ENCODE measurements at places on chromosomes 5 and 9.
A peak's percentile ranks its signal among the peaks of the same experiment; 100 is the strongest.

GRCh38 chr9:82208741-82209450 lies 220.3 kb downstream of the SPATA31D1 start:
- no peak for DNase-seq

DNA sequence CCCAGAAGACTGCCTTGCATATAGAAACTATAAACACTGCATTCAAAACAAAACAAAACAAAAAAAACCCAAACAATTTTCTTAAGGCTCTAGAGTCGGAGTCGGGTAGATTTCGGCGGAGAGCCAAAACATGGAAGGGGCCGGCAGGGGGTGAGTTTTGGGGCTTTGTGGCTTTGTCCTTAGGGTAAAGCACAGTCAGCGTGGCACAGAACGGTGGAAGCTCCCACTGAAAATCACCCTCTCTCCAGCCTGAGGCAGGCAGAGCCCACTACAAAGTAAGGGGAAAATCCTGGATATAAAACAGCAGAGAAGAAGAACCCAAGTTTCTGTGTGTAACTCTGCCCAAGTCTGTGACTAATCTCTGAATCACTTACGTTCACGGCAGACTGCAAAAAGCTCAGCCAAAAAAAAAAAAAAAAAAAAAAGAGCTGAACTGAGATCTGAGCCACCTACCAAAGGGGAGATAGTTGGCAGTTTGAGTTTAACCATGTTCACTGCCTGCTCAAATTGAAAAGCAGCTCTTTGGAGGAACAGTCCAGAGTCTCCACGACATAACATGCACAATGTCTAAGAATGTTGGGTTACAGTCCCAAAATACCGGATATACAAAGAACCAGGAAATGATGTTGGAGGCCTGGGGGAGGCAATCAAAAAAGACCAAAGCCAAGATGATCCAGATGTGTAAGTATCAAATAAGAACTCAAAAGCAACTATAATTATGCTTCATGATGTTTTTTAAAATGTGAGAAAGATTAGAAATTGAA lies 26.6 kb upstream of the OR2K2 start:
- DNase-seq = no peak

- peak; percentile 63 for DNase-seq
These were observed 2.2 kb upstream of the DNAJB5 start for GRCh38 chr9:34987160-34987901.

DNA sequence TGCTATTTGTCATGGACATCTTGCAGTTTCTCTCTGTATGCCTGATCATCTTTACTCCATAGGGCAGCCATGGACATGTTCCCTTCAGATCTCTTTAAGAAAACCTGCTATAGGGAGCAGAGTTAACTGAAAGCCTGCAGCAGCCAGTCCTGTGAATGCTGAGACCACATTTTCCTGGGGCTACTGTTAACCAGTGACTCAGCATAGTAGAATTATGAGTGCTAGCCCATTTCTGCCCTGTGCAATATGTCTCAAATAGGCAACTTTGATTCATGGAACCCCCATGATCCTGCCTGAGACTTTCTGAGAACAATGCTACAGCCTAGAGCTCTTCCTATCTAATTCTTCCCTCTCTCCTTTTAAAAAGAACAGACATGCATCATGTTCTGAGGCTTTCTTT lies 624.2 kb downstream of the CHSY3 start:
- DNase-seq = no peak

GRCh38 chr5:107876261-107876660 lies 205.5 kb upstream of the EFNA5 start:
- no peak for DNase-seq

GRCh38 chr9:93612052-93612795 lies 35.8 kb downstream of the PHF2 start:
- no peak for DNase-seq

DNA sequence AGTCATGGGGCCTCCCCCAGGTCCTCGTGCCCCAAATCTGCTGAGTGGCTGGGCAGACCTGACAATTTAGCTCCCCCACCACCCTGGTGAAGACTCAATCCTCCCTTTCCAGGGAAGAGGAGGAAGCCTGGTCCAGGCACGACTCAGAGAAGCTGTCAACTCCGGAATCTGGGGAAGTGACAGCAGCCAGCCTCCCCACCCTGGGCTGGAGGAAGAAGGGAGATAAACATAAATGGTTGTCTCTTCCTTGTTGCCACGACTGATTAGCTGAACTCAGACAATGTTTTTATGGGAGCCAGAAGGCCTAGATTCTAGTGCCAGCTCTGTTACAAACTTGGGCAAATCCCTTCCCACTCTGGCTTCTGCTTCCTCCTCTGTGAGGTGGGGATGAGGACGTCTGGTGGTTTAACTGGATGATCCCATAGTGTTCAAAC lies 15.4 kb downstream of the CCDC69 start:
- no peak for DNase-seq

GRCh38 chr9:117205806-117206205 lies 209.1 kb downstream of the ASTN2 start:
- DNase-seq = no peak

GRCh38 chr5:160923936-160924710 lies 72.1 kb upstream of the ATP10B start:
- DNase-seq = peak; percentile 61

DNA sequence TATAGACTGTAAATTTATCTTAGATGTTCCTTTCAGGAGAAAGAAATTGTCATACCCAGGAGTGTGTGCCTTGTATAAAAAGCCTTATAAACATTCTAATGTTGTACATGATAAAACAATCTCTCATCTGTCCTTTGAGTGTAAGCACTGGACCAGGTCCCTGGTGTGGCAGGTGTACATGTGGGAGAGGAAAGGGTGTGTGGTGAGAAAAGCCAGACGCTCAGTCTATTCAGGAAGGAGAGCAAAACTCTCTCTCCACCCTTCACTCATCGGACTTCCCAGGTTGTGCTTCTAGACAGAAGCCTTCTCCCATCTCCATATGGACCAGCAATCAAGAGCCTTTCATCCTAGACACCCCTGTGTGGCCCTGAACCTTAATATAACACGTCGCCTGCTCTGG lies 154.2 kb downstream of the ESM1 start:
- no peak for DNase-seq

DNA sequence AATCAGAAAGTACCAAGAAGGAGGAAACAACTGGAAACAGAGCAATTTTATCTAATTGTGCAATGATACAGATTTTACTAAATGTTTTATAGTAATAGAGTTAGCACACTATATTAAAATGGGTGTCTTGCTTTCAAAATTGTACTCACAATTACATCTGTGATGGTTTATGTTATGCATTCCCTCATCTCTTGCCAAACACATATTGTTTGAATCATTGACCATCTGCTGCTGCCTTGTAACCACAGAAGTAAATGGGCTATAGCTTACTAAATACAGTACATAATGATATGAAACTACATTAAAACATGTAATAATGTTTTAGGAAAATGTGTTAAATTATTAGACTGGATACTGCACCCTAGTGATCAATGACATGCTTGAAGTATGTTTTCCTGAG lies 158.1 kb downstream of the SLC25A46 start:
- no peak for DNase-seq

- no peak for DNase-seq
These were observed 201.1 kb downstream of the ARHGEF28 start for GRCh38 chr5:73827106-73827450.

GRCh38 chr5:134130239-134130945 lies 15.9 kb downstream of the TCF7 start:
- no peak for DNase-seq

- no peak for DNase-seq
These were observed 263.8 kb downstream of the NSG2 start for GRCh38 chr5:174309131-174309795.

GRCh38 chr5:6450319-6450833 lies 1.7 kb downstream of the UBE2QL1 start:
- no peak for DNase-seq

DNA sequence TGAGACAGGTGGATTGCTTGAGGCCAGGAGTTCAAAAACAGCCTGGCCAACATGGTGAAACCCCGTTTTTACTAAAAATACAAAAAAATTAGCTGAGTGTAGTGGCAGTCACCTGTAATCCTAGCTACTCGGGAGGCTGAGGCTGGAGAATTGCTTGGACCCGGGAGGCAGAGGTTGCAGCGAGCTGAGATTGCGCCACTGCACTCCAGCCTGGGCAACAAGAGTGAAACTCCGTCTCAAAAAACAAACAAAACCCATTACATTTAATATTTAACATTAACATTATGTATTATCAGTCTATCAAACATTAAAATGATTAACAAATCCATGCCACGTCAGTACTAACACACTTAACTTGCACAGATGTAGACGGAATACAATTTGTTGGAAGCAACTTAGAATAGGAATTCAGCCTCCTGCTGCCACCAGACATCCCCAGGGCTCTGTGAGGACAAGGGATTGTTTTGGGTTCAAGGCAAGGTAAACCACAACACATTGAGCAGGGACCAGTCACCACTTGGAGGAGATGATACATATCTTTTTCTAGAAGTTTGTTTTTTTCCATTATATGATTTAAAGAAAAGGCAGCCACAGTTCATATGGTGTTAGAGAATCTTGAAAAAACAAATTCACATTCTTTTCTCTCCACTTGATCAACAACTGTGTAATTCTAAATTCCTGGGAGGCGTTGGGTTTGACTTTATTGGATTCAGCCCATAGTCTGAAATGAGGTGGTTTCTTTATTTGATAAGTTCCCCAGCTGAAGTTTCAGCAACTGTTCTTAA lies 104.1 kb upstream of the BASP1 start:
- no peak for DNase-seq

DNA sequence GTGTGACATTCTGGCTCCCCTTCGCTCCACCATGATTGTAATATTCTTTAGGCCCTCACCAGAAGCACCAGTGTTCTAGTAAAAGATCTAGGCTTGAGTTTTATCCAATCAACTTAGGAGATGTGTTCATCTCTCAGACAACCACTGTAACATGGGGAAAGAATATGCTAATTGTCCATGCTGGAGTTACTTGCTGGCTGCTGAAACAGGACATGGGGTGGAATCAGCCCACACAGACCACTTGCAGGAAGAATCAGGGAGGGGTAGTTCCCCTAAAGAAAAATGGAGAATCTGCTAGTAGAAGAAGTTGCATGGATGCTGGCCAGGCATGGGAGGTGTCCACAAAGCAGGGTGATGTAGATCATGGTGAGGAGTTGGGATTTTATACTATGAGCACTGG lies 86.2 kb downstream of the FEM1C start:
- DNase-seq = no peak

DNA sequence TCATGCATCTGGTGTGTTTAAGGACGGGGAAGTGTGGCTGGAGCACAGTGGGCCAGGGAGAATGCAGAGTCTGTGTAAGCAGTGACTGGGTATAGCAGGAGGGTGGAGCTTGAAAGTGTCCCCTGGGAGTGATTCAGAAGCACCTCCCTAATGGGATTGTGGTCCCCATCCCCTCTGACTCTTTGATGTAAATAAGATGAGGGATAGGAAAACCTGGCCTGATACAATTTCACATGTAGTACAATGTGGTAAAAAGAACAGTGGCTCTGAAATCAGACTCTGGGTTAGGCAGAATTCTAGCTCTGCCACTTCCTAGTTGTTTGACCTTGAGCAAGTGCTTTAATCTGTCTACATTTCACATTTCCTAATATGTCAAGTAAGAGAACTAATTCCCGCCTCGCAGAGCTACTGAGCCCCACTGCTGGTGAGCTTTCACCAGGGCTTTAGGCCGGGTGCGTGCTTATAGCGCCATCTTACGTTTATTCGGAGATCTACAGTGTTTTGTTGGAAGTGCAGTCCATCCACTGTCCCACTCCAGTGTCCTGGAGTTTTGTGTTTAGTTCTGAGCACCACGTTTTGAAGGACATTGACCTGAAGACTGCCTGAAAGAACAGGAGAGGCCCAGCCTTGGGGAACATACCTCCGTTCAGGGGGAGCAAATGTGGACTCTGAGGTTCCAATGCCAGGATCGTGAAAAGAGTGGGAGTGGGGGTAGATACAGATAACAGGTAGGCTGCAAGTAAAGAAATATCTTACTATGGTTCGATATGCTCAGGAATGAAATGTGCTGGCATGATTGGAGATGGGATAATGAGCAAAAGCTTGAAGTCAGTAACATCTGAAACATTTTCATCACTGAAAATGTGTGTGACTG lies 51.2 kb upstream of the TESK1 start:
- DNase-seq = no peak

- no peak for DNase-seq
These were observed 450.5 kb upstream of the GRAMD2B start for GRCh38 chr5:125972706-125973105.

- DNase-seq = no peak
These were observed 60.0 kb upstream of the CARTPT start for GRCh38 chr5:71658916-71659662.
